ENCODE measurements at places on chromosomes 6 and 20.

DNA sequence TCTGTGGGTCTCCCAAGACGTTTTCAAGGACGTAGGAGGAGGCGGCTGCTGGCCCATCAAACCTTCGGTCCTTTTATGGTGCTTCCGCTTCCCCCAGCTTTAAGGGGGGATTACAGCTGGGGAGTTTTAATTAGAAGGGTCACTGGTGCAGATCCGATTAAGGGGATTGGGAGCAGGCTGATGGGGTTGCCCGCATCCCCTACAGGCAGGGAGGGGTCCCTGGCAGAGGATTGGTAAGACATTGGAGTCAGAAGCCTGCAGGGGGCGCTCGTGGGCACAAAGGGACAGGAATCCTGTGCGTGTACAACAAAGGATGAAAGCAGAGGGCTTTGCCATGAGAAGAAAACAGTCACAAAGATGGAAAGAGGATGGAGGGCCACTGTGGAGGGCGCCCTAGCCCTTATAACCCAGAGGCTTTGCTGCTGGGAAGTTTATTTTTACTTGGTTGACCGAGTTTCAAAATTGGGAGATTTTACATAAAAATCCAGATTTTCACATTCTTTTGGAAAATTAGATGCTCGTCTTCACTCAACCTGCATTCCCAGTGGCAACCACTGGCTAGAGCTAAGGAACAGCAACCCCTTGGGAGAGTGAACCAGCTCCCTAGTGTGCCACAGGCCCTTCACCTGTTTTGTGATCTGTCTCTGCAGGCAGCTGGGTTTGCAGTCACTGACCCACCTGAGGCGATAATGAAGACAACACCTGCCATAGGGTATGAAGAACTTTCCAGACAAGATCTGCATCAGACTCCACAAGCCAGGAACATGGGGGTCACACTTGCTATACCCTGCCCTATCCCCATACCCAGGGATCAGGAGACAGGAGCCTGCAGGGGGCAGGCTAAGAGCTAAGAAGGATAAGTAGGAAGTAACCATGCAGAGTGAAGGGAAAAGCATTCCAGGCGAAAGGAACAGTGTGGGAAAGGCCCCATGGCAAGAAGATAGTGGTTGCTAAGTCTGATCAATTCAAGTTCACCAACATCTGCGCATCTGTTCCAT lies 97.7 kb downstream of the KCNB1 start:
- no peak for DNase-seq

DNA sequence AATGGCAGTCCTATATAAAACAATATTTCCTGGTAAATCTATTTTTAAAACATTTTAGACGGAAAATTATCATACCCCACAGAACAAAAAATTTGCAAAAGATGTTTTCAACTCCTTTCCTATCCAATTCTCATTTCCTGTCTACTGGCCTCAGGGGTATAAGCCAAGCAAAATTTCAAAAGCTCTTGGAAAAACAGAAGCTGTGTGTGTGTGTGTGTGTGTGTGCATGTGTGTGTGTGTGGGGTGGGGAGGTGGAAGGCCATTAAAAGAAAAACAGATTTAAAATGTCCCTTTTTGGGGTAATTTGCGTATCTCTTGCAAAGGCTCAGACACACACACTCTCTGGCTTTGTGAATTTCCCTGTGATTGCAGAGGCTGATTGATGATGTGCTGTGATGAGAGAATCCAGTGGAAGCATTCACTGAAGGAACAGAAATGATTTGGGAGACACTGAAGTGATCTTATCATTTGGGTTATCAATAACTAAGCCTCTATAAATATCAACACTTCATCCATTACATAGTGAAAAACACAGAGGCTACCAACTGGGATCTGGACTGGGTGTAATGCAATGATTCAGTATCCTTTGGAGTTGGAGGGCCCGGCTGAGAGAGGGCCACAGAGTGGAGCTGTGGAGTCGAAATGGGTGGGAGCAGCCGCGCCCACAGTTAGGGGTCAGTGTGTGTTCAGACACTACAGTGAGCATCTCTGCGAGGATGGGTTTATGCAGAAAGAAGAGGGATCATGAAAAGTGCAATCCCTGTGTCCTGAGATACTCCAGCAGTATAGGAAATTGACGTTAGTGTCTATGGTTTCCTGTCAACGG lies 106.8 kb upstream of the PREP start:
- no peak for DNase-seq

GRCh38 chr6:11976489-11976888 lies 35.6 kb upstream of the HIVEP1 start:
- no peak for DNase-seq

- DNase-seq: no peak
Measured at GRCh38 chr6:168265827-168266815, 53.5 kb downstream of the DACT2 start.

DNA sequence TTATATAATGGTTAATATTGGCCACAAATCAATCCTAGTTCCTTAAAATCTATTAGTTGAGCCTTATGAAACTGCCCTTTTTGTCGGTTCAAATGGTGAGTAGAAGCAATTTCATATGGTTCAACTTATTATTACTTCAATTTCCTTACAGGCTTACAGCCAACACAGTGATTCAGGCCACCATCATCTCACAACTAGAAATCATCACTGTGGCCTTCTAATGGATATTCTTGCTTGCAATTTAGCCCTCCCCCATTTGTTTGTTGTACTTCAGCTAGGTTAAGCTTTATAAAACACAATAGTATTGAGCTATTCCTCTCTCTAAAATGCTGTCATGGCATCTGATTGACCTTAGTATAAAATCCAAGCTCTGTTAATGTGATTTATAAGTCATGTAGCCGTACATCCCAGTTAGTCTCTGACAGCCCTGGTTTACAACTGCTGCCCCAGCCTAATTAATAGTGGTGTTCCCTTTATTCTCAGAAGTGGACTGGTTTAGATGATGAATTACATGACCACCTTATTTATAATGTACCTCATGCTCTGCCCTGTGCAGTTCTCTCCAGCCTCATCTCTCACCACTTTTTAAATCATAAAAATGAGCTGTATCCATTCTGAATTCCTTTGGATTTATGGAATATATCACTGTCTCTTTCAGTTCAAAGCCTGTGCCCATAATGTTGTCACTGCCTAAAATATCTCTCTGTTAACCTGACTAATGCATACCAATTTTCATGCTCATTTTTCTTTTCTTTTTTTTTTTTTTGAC lies 36.7 kb downstream of the LAMA2 start:
- no peak for DNase-seq

DNA sequence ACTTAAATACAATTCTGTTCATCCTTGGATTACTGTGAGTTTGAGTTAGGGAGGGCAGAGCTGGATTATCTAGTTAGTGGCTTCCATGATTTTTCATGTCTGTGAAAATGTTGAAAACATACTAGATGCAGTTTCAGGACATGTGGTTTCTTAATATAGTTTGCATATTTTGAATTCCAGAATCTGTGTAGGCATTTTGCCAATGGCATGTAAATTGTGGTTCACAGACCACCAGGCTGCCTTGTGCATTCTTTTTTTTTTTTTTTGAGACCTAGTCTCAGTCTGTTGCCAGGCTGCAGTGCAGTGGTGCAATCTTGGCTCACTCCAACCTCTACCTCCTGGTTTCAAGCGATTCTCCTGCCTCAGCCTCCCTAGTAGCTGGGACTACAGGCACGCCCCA lies 42.8 kb downstream of the CDC5L start:
- no peak for DNase-seq

DNA sequence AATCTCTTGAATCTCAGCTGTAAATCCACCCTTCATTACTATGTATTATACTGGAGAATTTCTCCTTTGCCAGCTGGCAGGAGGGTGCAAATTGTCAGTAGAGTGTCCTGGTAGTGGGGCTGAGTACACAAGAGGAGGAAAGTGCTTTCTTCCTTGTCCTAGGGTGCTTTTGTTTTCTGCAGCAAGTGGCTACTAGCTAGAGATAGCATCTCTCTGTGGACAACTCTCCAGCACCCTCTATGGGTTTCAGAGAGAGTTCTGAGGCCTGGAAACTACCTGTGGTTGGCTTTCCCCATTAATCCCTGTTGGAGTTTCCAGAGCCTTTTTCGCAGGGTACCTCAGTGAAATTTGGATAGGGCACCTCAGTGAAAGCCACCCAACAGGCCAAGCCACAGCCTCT lies 422.5 kb upstream of the RGS17 start:
- no peak for DNase-seq

GRCh38 chr6:144064402-144065212 lies 30.8 kb downstream of the SF3B5 start:
- DNase-seq: no peak

DNA sequence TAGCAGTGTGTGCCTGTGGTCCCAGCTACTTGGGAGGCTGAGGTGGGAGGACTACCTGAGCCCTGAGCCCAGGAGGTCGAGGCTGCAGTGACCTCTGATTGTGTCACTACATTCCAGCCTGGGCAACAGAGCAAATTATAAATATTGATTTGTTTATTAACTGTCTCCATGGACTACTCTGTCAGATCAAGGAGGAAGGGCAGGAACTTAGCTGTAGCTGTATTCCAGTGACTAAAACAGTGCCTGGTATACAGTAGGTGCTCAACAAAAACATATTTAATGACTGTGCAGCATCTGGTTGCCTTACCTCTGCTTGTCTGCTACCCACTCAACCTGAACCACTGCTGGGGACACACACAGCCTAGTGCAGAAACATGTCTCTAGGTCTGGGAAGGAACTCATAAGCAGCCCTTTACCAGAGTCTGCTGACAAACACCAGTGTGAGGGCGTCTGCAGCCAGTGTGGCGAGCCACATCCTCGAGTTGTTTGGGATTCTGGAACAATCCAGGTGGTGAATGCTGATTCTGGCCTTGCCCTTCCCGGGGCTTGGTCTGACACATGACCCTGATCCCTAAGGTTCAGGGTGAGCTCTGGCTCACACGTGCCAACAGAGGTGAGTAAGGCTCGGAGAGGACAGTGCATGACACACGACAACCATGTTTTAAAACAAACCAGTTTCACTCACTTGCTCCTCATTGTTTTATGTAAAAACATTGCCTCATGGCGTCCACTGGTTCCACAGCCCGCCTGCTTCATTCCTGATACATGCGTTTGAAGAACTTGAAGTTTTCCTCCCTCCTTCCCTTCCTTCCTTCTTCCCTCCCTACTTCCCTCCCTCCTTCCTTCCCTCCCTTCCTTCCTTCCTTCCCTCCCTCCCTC lies 117.9 kb upstream of the ZNF217 start:
- no peak for DNase-seq

- no peak for DNase-seq
Measured at GRCh38 chr6:165389534-165389933, 80.1 kb upstream of the C6orf118 start.

DNA sequence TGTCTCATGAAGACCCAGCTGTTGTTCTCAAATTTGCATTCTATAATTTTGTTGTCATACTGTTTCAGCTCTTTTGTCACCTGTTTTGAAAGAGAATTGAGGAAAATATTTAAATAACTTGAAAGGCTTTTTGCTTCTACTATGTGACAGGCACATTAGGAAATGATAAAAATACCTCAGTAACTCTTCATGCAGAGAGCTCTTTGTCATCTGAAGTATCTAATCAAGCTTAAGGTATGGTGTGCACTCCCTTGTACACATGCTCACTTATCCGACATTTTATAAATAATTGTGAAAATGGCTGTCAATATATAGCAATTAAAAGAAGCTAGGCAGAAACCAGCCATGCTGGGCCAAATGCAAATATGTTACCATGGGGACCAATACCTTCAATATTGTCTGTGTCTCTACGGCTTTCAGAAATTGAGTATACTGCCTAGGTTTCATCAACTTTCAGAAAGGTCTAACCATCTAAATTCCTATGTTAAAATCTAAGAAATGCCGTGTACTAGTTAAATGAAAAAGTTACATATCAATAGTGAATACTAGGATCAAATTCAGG lies 349.0 kb downstream of the RNGTT start:
- no peak for DNase-seq

DNA sequence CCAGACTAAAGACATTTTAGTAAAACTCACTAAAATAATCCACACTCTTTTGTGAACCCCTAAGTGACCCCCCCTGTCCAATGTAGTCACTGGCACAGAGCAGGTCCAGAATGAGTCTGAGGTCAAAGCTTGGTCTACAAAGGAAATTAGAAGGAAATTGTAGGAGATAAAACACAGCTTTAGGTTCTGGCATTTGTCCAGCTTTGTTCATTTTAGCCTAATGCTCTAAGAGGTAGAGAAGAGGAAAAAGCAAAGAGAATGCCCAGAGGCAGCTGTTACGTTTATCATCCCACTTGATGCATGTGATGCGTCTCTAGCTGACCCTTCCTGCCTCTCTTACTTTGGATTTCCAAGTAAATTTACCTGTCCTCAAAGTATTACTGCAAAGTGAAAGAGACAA lies 62.5 kb downstream of the CNKSR3 start:
- no peak for DNase-seq

GRCh38 chr6:73134588-73134987 lies 90.7 kb downstream of the KHDC1L start:
- no peak for DNase-seq

DNA sequence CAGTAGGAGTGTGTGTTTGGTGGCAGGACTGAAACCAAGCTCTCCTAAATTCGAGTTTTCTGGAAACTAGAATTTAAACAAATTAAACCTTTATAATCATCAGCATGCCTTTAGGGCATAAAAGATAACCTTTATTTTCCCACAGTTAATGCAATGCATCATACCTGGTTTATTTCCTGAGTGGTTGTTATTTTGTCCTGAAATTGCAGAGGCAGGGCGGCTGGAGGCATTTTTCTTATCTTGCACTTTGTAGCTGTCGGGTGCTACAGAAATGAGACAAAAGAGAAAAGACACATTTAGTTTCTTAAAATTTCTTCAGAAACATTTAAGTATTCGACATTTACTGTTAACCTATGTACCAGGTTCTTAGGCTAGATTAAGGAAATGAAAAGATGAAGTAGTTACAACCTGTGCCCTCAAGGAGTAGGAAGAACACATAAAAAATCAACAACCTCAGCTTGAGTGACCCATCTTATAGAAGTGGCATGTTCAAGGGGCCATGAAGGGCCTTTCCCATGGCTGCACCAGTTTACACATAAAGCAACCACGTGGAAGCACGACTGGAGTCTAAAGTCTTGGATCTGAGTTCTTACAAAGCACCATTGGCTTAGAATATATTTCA lies 128.6 kb downstream of the MAP7 start:
- DNase-seq: no peak

DNA sequence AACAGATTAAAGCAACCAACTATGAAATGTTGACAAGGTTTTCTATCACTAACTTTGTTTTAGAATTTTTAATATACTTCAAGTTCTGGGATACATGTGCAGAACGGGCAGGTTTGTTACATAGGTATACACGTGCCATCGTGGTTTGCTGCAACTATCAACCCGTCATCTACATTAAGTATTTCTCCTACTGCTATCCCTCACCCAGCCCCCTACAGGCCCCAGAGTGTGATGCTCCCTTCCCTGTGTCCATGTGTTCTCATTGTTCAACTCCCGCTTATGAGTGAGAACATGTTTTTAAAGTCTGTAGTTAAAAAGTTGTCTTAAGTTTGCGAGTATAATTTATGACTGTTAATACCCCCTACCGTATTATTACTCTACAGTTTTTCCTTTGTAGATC lies 844.3 kb upstream of the MANEA start:
- no peak for DNase-seq

DNA sequence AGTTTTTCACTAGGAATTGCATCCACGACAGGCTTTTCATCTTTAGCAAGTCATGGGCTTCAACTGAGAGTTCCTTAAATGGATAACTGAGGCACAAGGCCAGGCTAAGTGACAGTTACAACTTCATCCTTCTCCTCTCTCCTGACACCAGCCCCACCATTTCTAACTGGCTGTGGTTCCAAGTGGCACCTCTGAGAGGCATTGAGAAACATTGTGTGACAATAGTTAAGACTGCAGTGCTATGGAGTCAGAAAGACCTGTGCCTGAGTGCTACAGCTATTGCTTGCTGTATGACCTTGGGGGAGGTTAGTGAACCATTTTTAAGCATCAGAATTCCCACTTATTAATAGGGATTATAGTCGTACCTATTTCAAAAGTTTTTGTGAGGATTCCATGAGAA lies 26.2 kb upstream of the MLIP start:
- no peak for DNase-seq

All from NCI-H510A (cell line).